HT-29 (cell line): ENCODE measurements at places on chromosomes 1 and 21. TPM values are rescaled to one million over a fixed set of nuclear protein-coding genes. Genes with fewer than 3 reads are reported as not detected.

- DNase-seq: no peak
These were observed 4.1 kb downstream of the RUNX1 start for GRCh38 chr21:35044770-35045541.

LRP8 gene
- total RNA-seq: 242 and 262 TPM in 2 replicates

CD2 gene
- total RNA-seq: not detected in 2 replicates

LIPI gene
- total RNA-seq: not detected in 2 replicates

DNA sequence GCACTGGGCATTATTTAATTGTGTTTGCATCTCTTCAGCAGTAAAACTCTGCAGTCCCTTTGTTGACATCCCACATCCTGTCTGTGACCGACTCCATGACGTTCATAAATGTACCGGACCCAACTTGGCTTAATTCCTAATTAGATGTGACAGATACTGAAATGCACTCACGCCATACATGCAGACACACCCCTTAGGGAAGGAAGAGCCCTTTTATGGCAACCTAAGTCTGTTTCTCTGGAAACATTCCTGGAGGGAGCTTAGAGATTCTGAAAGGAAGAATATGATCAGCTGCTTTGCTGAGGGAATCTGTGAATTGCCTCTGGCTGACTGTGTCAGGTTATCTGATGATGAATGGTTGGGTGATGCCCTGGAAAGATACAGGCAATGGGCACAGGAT, 33.4 kb downstream of the ADAMTS5 start:
- DNase-seq: no peak

GRCh38 chr1:20486457-20487235, 636 bp upstream of the CAMK2N1 start:
- DNase-seq: peak; percentile 63

CCDC181 gene
- total RNA-seq: 0.56 TPM in 1 of 2 replicates, not detected in the other

LMX1A gene
- not detected in 2 replicates for total RNA-seq

GRCh38 chr1:55021942-55022546, 17.3 kb upstream of the PCSK9 start:
- DNase-seq: peak; percentile 90

- no peak for DNase-seq
These were observed 24.6 kb downstream of the HMGN2 start for GRCh38 chr1:26496861-26497260.

GRCh38 chr1:90725657-90726424, 8.7 kb upstream of the BARHL2 start:
- no peak for DNase-seq

DNA sequence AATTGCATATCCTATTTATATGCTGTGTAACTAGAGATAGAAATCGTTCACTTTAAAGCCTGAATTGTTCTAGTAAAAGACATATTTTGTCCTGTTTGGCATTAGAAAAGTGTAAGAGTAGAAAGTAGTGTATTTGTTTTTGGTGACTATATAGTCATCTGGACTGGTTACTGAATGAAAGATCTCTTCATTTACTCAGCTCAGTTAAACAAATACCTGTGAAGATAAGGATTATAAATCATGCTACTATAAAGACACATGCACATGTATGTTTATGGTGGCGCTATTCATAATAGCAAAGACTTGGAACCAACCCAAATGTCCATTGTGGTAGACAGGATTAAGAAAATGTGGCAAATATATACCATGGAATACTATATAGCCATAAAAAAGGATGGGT, 125.1 kb downstream of the PLA2G4A start:
- DNase-seq: peak; percentile 9
